A549 (cell line): ENCODE measurements at places on chromosomes 13 and 19. TPM values are rescaled to one million over a fixed set of nuclear protein-coding genes. Genes with fewer than 3 reads are reported as not detected.
A peak's percentile ranks its signal among the peaks of the same experiment; 100 is the strongest.

- DNase-seq, result no peak
Measured at GRCh38 chr19:41457241-41457640, 14.3 kb downstream of the ERICH4 start.

- no peak for DNase-seq
Measured at GRCh38 chr13:31209172-31209840, 9.5 kb downstream of the B3GLCT start.

GRCh38 chr13:39910833-39911232 is 255.4 kb downstream of the COG6 start:
- no peak for DNase-seq

- no peak for DNase-seq
Measured at GRCh38 chr19:16184665-16185122, 516 bp upstream of the FAM32A start.

The OR10H4 gene
- polyA plus RNA-seq, result not detected in 3 replicates

DNA sequence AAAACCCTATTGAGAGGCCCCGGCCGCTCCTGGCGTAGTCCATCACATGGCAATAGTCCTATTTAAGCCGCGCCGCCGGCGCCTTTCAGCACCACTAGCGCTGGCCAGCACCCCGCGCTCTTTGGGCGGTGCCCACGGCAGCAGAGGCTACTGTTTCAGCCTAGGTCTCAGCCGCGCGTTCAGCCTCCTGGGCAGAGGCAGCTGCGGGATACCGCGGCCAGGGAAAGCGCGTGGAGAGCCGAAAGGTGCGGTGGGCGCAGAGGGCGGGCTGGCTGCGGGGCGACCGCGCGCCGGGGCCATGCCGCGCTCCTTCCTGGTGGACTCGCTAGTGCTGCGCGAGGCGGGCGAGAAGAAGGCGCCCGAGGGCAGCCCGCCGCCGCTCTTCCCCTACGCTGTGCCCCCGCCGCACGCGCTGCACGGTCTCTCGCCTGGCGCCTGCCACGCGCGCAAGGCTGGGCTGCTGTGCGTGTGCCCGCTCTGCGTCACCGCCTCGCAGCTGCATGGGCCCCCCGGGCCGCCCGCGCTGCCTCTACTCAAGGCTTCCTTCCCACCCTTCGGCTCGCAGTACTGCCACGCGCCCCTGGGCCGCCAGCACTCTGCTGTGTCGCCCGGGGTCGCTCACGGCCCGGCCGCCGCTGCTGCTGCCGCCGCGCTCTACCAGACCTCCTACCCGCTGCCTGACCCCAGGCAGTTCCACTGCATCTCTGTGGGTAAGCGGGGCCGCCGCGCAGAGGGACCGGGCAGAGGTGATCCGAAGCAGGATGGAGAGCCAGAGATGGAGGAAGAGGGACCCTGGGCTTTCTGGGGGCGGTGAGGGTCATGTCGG is at the start of gene GSX1:
TSS of gene GSX1 (plus strand) at position 91 of the 826 bp plus-strand sequence. CDS start at position 299, 208 bp downstream.
- peak; percentile 45 for DNase-seq

The ZNF419 gene
- 8.0 to 9.0 TPM (median 8.2 TPM) in 3 replicates for polyA plus RNA-seq
